GOT3 (cell line): ENCODE measurements at places on chromosomes 7 and 10.

GRCh38 chr10:46255801-46256747 is 30.7 kb upstream of the ANTXRL start:
- DNase-seq = no peak

- DNase-seq = no peak
Measured at GRCh38 chr10:118798231-118798662, 43.5 kb upstream of the CACUL1 start.

DNA sequence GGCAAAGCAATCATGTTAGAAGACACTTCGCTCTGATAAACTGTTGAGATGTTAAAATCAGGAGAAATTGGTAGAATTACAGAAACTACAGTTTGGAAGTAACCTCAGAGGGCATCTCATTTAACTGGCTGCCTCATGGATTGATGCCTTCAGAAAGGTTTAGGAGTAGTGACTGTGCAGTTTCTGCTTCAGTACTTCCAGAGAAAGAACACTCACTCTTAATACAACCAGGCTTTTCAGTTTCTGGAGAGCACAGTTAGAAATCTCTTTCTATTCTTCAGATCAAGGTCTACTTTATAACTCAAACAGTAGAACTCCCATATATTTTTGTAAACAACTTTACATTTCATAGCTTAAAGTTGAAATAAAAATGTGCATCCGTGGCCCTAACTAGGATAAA is 1358.9 kb upstream of the LRRTM3 start:
- no peak for DNase-seq

- no peak for DNase-seq
Measured at GRCh38 chr10:117355072-117355471, 20.2 kb downstream of the PDZD8 start.

DNA sequence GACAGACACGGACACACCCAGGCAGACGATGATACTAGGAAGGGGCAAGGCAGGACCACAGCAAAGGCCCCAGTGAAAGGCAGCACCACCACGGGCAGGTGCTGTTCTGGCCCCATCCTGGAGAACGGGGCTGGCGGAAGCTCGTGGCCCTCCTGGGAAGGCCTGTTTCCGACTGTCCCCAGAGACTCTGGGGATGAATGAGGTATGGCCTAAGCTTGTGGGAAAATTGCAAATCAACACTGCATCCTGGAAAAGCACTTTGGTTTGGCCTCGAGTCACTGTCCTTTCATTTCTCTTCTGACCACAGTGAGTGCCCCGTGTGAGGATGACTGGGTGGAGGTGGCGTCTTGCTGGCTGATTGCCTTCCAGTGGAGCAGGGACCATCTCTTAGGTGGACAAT is 81.6 kb upstream of the ANLN start:
- DNase-seq = no peak
